Fibroblast of upper back skin (primary cell): ENCODE measurements at places on chromosomes 3 and 15.
A peak's percentile ranks its signal among the peaks of the same experiment; 100 is the strongest.

DNA sequence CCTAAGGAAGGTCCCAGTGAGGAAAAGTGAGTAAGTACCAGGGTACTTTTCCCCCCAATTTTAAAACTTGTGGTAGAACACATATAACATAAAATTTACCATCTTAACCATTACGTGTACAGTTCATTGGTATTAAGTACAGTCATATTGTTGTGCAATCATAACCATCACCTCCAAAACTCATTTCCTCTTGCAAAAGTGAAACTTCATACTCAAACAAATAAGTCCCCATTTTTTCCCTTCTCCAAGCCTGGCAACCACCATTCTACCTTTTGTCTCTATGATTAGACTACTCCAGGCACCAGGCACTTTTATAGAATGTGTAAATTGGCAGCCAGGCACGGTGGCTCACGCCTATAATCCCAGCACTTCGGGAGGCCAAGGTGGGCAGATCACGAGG, 12.2 kb downstream of the PRC1 start:
- DNase-seq: no peak

GRCh38 chr3:29618395-29619282, 337.8 kb downstream of the RBMS3 start:
- DNase-seq: no peak

GRCh38 chr15:83653639-83654378, at the start of gene ADAMTSL3:
TSS of gene ADAMTSL3 (plus strand) at chr15:83654123. CDS start at chr15:83655762, 1,639 bp downstream.
- peak; percentile 43 for DNase-seq

- DNase-seq: no peak
Observed at GRCh38 chr3:156964577-156964976, 138.4 kb downstream of the LEKR1 start.

DNA sequence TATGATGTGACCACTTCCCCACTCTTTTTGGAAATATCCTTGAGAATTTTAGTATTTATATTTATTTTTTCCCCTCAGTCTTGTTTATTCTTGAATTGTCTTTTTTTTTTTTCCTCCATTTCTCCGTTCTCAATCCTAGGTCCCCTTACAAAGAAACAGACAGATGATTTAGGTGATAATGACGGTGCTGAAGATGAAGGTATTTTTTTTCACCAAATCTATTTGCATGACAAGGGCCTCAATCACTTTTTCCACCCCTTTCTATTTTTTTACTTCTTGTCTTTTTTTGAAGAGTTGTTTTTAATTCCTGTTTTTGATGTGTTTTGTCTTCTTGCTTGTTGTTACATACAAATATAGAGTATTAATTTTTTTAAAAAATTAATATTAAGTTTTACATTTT, 402.6 kb downstream of the NLGN1 start:
- no peak for DNase-seq

DNA sequence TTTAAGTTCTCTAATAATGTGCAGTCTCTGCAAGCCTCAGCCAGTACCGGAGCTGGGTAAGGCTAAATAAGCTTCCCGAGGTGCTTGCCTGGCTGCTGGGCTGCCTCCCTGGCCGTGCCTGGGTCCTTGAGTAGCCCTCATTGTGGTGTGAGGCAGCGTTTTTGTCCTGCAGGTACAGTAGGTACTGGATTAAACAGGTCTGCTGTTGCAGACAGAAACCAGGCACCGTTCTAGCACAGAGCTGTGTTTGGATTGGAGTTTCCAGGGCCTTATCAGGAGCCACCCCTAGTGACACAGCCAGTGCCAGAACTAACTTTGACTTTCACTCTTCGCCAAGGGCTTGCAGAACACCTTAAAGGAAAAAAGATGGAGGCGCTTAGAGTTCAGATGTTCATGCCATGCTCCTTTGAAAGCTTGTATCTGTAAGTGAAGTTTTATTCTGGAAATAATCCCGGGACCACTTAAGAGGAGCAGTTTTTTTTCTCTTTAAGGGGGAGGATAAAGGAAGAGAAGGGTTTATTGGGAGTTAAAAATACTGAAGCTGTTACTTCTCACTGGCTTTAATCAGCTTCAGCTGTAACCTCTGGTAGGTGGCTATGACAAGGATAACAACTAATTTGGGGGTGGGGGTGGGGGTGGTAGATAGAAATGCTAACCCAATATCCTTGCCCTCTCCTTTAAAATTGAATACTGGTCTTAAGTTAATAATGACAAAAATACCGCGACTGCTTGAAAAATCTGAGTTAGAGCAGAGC, 126.8 kb downstream of the MITF start:
- no peak for DNase-seq

DNA sequence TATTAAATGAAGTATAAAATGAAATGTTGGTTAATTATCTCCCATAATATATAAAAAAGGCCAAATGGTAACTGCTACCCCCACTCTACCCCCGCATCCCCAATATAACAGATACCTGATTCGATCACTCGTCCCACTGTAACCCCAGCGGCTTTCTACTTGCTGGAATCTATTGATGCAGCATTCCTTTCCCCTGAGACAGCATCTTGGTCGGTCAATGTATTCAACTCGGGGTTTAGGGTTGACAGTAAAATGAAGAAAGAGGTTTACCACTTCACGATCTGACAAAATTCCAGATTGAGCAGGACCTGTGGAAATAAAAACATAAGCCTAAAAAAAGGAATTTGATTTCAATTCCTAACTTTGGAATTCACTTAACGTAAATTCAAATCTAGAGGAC, 18.6 kb upstream of the C15orf40 start:
- DNase-seq: peak; percentile 69
